ENCODE measurements at places on chromosomes 4 and X.

DNA sequence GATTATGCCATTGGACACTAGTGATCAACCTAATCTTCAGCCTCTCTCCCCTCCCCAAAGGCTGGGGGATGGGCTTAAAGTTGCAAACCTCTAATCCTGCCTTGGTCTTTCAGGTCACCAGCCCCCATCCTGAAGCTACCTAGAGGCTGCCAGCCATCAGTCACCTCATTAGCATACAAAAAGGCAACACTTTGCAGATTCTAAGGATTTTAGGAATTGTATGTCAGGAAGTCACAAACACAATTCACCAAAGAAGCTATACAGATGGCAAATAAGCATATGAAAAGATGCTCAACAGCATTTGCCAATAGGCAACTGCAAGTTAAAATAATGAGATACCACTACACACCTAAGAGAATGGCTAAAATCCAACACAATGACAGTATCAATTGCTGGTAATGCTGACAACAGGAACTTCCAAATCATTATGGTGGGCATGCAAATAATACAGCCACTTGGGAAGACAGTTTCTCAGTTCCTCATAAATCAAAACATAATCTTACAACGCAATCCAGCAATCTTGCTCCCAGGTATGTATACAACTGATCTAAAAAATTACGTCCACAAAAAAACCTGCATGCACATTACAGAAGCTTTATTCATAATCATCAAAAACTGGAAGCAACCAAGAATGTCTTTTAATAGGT is 9.0 kb upstream of the PIM2 start:
- no peak for DNase-seq

DNA sequence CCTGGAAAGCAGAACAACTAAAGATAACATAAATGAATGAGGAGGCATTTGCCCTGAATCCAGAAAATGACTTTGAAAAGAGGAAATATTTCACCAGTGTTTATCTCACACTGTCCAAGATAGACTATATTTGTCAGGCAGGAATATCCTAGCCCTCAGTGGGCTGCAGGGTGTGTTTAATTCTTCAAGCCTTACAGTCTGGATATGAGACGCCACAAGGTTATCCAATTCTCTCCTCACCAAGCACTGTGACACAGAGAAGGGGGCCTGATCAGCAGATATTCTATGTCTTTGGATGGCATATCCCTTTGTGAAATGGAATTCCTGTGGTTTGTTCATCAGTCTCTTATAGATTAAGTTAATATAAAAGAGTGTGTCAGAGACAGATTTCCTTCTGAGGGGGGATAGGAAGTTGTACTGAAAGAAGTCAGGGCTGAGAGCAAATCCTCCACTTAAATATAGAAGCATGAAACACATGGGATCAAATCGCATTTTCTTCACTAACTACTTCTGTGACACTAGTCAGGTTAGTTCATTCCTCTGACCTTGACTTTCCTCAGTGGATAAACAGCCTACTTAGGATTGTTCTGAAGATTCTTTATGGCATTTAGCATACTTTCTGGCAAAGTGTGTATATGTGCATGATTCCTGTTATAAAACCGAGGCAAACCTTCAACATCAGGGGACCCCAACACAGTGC is 6.8 kb upstream of the G3BP2 start:
- DNase-seq: no peak

DNA sequence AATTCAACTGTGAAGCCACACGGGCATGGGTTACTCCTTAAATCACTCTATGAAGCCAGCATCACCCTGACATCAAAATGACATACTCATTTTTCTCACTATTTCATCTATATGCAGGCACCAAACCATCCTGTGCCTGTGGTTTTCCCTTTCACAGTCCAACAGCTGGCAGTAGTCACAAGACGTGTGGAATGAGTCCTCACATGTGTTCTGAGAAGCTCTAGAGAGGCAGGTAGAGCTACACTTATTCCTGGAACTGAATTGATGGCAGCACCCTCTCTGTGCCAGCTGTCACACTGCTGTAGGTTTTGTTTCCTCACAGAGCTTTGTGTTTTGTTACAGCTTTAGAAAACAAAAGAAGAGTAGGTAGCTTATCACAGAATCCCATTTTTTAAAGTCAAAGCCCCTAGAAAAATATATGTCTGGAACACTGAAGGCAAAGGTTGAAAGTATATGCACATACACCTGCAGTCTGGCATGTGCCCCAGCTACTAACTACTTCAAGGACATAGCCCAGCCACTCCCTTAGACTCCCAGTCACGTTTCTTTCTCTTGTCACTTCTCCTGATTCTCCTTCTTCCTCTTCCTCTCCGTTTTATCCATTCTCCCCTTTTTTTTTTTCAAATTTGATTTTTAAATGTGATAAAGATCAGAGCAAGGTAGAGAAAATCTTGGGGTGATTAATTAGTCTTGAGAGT is 107.1 kb downstream of the ANXA10 start:
- DNase-seq: no peak

DNA sequence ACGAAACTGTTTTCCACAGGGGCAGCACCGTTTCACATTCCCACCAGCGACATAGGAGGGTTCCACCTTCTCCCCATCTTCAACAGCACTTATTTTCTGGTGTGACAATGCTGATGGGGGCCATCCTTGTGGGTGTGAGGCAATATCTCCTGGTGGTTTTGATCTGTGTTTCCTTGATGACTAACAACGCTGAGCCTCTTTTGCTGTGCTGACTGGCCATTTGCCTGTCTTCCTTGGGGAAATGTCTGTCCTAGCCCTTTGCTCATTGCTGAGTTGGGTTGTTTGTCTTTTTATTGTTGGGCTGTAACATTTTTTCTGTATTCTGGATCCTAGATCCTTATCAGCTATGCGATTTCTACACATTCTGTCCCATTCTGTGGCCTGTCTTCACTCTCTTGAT is 33.7 kb downstream of the ATP2B3 start:
- no peak for DNase-seq

GRCh38 chr4:141668200-141668910 is 32.0 kb downstream of the IL15 start:
- no peak for DNase-seq

DNA sequence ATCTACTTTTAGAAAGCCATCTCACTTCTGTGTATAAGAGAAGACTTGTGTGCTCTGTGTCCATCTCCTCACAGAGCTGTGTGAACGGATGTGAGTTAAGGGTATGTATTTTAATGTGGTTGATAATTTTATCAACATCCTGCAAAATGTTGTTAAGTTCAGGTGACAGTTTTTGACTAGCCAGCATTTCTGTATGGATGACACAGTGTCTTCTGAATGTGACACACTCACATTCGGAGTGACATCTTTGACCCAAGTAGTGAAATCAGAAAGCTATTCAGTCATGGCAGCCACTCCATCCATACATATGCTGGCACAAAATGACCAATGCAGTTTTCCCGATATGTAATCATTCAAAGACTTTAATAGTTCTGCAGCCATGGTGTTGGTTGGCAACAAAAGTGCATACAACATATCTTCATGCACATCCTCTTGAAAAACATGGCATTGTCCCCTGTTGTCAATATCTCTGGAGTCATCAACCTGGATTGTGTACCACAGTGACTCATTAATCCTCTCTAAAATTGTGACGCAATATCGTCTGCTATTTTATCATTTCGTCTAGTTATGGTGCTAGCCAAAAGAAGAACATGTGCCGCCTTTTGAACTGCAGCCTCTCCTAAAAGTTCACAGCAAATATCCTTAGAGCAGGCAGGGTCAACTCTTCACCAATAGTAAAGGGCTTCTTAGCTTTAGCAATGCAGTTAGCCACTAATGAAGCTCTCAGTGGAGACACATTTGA is 6.8 kb upstream of the FGF2 start:
- no peak for DNase-seq

- no peak for DNase-seq
These were observed 78.6 kb downstream of the HAUS3 start for GRCh38 chr4:2163311-2163821.

GRCh38 chr4:53123171-53123570 is 242.7 kb downstream of the SCFD2 start:
- DNase-seq: no peak

DNA sequence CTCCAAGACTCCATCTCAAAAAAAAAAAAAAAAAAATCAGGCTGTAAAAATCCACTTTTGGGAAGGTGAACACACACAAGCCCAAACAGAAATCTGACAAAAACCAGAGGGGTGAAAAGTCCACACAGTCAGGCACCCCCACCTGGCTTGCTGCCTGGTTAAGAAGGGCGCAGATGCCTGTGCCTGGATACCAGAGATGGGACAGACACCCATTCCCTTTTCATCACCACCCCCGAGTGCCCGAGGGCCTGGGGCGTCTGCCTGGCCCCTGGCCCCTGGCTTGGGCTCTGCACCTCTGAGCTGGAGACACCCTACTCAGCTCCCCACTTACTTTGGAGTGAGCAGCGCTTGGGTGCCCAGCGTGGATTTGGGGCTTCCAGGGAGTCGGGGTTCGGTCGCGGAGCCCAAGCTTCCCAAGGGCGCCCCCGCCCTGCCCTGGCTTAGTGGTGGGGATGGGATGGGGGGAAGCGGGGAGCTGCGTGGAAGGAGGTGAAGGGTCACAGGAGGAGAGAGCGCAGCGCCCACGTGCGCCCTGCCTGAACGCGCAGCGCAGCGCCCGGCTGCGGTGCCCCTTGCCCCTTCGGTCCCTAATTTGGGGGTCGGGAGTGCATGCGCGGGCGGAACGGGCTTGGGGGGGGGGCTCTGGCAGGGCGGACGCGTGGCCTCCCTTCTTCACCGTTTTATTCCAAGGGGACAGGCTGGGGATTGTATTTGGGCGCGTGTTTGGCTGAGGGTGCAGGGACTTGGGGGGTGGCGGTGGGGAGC is 11.3 kb downstream of the SHOX start:
- DNase-seq: no peak

DNA sequence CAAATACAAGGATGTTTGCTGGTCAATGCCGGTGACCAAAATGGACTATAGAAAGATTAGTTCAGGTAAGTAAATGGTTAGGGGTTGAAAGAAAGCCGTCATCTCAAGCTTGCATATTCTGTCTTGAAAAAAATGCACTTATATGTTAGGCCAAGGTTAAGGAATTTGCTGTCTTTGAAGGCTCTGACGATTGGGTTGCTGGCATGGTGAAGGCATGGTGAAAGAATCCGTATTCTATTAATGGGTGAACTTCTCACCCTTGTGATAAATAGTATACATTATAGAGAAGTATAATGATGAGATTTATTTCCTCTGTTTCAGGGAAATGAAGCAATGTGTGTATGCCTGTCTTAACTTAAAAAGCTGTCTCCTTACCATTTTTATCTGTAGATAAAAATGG is 132.6 kb downstream of the ADGRL3 start:
- no peak for DNase-seq

DNA sequence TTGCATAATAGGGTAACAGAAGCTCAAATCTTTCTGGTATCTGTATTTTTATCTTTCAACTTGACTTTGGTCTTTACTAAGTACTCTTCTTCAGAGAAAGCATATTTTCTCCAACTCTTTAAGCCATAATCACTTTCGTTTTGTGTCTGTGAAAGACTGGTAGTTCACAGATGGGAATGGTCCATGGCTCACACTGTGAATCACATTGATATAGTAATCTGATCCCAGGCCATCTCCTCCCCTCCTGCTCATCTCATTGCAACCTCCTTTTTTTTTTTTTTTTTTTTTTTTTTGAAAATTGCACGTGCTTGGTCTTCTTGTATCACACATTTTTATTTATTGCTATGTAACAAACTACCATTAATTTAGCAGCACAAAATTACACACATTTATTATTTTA is 694.5 kb upstream of the SLIT2 start:
- no peak for DNase-seq

DNA sequence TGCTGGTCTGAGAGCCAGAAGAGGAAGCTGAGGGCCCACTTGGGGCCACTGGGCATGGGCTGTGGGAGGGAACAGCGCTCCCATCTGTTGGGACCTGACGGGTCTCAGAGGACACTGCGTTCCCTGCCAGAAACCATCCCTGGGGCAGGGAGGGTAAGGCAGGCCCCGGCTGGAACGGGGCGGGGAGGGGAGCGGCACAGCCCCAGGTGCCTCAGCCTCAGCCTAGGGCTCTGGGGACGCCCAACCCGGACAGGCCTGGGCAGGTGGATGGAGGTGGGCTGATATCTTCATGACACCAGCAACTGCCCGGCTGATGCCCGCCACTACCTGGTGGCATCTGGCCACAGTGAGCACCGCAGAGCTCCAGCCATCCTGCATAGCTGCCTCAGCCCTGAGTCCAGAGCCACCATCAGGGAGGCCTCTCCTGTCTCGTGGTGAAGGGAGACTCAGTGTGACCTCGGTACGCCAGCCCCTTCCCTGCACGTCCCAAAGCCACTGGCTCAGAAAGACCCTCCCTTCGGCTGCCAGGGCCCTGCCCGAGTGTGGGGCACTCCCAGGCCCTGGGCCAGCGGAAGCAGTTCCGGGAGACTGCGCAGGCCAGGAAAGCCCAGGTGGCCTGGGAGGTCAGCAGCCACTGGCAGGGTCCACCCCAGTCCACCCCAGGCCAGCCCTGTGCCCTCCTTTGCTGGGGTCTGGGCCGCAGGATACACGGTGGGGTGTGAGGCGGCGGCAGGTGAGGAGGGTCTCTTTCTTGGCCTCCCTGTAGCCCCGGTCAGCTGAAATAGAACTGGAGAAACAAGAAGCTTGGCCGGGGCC is 34.6 kb upstream of the FGFR3 start:
- no peak for DNase-seq

DNA sequence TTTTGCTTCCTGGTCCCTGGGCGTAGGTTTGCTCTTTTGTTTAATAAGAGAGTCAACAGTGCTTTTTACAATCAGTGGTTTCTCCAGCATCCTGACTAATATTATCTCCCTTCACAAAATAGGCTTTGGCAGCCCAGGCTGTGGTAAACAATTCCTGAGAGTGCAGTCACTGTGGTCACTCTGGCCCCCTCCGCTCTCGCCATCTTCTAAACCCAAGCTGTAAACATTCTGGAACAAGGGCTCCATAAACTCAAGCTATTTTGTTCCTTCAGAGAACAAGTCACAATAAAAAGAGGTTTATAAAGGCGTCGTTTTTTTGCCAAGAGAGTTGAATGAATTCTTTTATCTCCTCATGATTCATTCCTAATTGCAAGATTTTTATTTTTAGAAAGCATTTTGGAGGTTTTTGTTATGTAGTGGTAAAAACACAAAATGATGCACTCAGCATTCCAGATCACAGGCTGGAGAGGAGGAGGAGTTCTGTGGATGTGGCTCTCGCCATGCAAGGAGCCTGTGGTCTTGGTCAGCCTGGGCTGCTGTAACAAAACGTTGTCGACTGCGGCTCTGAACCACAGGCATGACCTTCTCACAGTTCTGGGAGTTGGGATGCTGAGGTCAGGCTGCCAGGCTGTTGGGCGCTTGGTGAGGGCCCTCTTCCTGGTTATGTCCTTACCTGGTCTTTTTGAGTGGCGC is 486.4 kb upstream of the FAT1 start:
- DNase-seq: no peak

GRCh38 chr4:89284828-89285227 is 22.8 kb downstream of the GPRIN3 start:
- DNase-seq: no peak

GRCh38 chr4:41613821-41614220 is 75.9 kb downstream of the LIMCH1 start:
- DNase-seq: no peak

GRCh38 chr4:127622921-127623796 is 9.6 kb upstream of the INTU start:
- DNase-seq: no peak

GRCh38 chr4:121964958-121965357 is 13.1 kb upstream of the TRPC3 start:
- no peak for DNase-seq
